Fibroblast of mammary gland (primary cell): ENCODE measurements at places on chromosomes 16 and 17.

GRCh38 chr16:72635104-72635503, 412.8 kb downstream of the ZFHX3 start:
- DNase-seq, result no peak

DNA sequence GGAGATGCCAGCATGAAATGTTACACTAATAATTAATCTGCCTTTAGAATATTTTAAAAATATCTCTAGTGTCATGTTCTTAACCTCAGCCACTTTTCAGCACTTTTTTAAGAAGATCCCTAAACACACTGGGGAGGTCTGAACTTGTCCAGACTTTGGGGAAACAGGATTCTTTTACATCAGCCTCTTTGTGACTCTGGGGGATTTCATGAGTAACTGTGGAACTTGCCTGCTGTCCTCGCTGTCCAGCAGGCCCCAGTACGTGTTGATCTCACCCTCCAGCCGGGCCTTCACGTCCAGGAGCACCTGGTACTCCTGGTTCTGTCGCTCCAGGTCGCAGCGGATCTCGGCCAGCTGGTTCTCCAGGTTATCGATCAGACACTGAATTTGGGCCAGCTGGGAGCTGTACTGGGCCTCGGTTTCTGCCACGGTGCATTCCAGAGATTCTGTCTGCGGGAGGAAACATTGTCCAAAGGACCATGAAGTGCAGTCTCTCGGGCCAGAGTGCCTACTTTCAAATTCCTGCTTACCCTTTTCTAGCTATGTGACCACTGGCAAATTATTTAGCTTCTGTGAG, 5.5 kb downstream of the KRT40 start:
- no peak for DNase-seq

GRCh38 chr16:55810451-55810961, 22.4 kb downstream of the CES1 start:
- no peak for DNase-seq

GRCh38 chr17:71436479-71436878, 684.3 kb upstream of the SOX9 start:
- no peak for DNase-seq

DNA sequence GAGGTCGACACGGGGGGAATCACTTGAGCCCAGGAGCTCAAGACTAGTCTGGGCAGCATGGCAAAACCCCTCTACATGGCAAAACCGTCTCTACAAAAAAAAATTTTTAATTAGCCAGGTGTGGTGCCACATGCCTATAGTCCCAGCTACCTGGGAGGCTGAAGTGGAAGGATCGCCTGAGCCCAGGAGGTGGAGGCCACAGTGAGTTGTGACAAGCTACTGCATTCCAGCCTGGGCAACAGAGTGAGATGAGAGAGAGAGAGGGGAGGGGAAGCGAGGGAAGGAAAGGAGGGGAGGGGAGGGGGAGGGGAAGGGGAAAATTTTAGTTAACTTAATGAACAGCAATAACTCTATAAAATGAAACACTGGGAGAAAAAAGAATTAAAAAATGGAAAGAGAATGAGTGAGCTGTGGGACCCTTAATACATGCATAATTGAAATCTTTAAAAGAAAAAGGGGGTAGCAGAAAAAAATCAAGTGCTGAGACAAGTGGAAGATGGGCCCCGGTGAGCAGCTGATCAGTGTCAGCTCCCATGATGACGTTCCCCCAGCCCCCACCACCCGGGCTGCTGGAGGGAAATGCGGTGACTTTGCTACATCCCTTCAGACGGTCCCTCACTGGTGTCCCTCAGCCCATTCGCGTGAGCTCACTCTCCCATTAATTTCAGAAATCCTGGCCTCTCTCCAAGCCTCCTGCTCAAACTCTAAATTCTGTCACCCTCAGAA, 2.7 kb downstream of the ASGR2 start:
- no peak for DNase-seq

- DNase-seq, result peak; percentile 82
Measured at GRCh38 chr17:40857535-40857934, 9.5 kb downstream of the KRT12 start.

DNA sequence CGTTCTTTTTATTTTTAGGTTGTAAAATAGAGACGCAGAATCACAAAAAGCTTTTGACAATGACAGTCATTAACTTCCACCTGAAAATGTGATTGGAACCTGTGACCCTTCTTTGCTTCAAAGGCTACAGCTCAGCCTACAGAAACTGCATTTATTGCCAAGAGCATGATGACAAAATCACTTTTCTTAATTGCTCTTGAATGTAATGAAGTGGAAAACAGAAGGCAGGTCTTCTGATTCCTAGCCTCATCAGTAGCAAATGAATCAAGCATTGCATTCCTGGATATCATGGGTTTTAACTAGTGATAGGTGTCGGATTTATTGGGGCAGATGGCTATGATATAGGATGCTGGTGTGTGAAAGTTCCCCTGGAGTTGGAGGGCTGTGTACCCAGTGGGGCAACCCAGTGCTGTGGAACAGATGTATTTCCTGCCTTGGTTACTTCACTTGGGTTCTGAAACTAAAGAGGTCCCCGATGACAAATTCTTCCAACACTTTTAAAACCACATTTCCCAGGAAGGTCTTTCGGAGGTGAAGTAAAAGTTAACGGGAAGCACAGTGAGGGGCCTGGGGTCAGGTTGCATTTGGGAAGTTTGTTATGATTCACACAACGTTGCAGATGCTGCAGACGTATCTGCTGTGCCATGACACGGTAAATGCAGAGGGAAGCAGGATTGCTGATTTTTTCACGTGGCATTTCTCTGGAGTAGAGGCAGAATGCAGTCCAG, 127.5 kb downstream of the HS3ST3A1 start:
- DNase-seq, result peak; percentile 28

DNA sequence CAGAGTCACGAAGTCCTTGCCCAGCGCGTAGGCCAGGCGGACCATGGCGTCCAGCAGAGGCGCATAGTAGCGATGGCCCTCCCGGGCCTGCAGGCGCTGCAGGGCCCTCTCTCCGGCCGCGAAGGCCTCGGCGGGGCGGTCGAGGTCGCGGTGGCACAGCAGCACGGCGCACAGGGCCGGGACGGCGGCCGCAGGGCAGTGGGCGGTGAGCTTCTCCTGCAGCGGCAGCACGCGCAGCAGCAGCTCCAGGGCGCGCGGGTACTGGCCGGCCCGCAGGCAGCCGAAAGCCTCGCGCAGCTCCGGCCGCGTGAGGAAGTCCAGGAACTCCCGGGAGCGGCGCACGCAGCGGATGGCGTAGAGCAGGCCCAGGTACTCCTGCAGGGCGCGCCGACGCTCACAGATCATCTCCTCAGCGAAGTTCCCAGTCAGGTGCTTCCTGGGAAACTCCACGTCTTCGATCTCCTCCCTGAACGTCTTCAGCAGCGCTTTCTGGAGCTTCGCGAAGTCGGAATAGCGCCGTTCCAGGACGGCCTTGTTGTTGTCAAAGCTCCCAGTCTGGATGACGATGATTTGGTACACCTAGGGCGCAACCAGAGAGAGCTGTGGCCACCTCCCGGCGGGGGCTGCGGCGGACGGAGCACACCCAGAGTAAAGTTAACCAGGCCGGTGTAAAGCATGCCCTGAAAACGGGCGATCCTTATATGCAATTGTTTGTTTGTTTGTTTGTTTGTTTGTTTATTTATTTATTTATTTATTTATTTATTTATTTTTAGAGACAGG, 7.4 kb downstream of the SNX20 start:
- DNase-seq, result no peak

- DNase-seq, result no peak
Measured at GRCh38 chr17:65559804-65560627, 1.4 kb downstream of the AXIN2 start.

GRCh38 chr16:72796222-72796621, 251.7 kb downstream of the ZFHX3 start:
- no peak for DNase-seq

- DNase-seq, result no peak
Measured at GRCh38 chr16:78125112-78125844, 25.8 kb downstream of the WWOX start.

GRCh38 chr16:54027995-54028394, 258.6 kb downstream of the IRX3 start:
- no peak for DNase-seq

GRCh38 chr16:678858-679813, 1.1 kb upstream of the STUB1 start:
- DNase-seq, result peak; percentile 38

- DNase-seq, result peak; percentile 56
Measured at GRCh38 chr17:78294776-78295175, 63.3 kb downstream of the TMEM235 start.

GRCh38 chr17:64662774-64663367, 764 bp upstream of the SMURF2 start:
- no peak for DNase-seq

GRCh38 chr16:22232277-22233036, 26.4 kb downstream of the EEF2K start:
- peak; percentile 63 for DNase-seq

GRCh38 chr16:81885976-81886586, 107.0 kb downstream of the PLCG2 start:
- DNase-seq, result peak; percentile 29

GRCh38 chr16:167122-167690, 1.4 kb downstream of the HBM start:
- no peak for DNase-seq

DNA sequence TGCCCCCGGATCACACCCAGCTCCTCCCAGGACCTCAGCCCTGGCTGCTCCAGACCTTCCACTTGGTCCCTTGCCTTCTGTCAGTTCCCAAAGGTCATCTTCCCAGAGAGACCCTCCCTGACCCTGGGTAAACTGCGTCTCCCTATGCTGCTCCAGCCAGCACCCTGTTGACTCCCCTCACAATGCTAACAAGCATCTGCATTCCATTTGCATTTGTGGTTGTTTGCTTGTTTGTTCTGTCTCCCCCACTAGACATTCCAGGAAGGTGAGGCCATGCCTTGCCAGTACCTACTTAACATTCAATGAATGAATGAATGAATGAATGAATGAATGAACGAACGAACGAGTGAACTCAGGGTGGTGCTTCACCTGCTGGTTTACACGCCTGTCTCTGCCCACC, 171.2 kb downstream of the WSCD1 start:
- no peak for DNase-seq

DNA sequence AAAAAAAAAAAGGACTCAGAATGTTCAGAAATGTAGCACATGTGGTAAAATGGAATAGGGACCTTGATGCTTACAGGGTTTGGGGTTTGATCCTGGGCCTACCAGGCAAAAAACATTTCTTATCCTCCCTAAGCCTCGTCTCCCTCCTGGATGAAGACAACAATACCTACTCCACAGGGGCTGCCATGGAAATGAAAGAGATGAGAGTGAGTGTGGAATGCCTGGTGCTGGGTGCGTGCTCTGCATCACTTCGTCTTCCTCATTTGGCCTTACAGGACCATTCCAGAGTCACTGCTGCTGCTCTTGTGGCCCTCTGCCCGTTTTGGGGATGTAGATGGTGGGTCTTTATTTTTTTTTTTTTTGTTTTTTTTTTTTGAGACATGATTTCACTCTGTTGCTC, 692.9 kb upstream of the EEF2KMT start:
- DNase-seq, result no peak

- DNase-seq, result no peak
Measured at GRCh38 chr16:68252383-68252782, 7.2 kb downstream of the PLA2G15 start.

- DNase-seq, result peak; percentile 10
Measured at GRCh38 chr16:77332792-77333191, 102.0 kb downstream of the ADAMTS18 start.

GRCh38 chr17:7132511-7133094, 18.0 kb upstream of the ASGR2 start:
- no peak for DNase-seq

- DNase-seq, result peak; percentile 30
Measured at GRCh38 chr16:74450236-74450635, 29.0 kb upstream of the CLEC18B start.

- no peak for DNase-seq
Measured at GRCh38 chr16:69816996-69817395, 54.9 kb downstream of the WWP2 start.

- DNase-seq, result no peak
Measured at GRCh38 chr16:1095450-1096168, 435 bp downstream of the C1QTNF8 start.

- no peak for DNase-seq
Measured at GRCh38 chr17:51354936-51355335, 94.6 kb downstream of the UTP18 start.

GRCh38 chr16:57630407-57630797, 2.0 kb downstream of the ADGRG1 start:
- no peak for DNase-seq

- peak; percentile 56 for DNase-seq
Measured at GRCh38 chr16:3520413-3520812, 19.6 kb downstream of the CLUAP1 start.

DNA sequence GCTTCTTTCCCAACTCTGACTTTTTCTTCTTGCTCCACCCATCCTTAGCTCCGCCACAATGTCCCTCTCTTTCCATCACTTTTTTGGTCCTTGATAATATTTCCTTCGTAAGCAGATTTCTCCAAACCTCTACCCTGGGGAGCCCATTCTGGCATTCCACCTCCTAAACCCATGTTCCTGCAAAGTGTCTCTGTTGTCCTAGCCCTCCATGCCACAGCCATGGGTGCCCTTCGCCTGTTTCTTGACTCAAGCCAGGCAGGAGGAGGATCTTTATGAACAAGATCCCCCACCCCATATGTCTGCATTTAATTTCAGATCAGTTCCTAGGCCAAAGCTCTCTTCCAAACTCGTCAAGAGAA, 42.4 kb downstream of the GAS7 start:
- no peak for DNase-seq
